ENCODE measurements at places on chromosomes 2 and 18.

GRCh38 chr18:57787068-57787685 lies 15.9 kb downstream of the ATP8B1 start:
- DNase-seq, result no peak

- no peak for DNase-seq
These were observed 35.6 kb upstream of the ACVR1 start for GRCh38 chr2:157911750-157912149.

DNA sequence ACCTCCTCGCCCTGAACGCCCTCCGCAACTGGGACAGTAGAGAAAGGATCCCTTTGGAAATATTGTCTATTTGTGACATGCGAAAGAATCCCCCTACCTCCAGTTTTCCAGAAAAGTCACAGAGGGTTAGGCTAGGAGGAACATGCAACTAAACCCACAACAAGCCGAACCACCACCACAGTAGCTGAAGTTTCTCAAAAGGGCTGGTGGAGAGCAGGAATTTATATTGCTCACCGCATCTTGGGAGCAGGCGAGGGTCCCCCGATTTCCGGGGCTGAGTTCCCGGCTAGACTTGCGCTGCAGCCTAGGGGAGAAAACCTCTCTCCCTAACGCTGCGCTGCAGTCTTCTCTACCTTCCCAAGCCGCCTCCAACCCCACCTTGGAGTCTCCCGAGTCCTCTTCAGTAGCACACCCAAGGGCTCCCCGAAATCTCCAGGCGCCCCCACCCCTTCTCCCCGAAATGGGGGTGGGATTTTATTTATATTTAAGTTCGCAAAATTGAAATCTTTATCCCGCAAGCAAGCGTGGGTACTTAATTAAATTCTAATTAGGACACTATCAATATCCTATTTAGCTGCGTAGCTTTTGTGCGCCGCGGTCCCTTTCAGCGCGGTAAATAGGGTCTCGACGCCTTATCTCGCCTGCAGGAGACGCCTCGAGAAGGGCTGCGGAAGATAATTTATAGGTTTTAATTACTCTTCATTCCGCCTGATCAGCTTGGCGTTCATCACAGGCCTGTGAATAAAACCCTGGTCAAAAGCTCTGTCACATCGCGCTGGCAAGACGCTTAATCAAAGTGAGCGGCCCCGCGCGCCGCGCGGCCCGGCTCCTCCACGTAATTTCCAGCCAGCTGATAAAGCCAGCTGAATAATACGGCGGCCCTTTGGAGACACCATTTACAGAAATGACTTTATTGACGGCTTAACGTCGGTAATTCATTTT lies 2.0 kb upstream of the EN1 start:
- DNase-seq, result no peak

- no peak for DNase-seq
These were observed 190.4 kb upstream of the STK17B start for GRCh38 chr2:196361606-196362326.

DNA sequence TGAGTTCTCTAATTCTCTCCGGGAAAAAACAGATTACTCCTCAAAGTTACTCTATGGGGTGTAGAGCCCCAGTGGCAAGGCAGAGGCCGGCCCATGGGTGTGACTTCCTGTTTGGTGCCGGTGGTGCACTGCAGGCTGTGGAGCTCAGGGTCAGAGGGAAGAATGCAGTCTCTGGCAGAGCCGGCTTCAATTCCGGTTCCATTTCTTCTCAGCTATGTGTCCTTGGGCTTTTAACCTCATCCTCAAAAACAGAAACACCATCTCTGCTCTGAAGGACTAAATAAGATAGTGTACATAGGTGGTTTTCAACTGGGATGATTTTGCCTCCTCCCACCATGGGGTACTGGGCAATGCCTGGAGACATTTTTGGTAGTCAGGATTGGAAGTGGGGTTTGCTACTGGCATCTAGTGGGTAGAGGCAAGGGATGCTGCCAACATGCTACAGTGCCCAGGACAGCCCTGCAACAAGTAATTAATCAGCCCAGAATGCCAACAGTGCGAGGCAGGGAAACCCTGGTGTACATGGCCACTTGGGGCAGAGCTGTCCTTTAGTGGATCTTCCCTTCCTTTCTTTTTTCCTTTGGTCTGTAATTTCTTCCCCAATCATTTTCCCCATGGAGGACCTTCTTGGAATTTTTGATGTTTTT lies 81.2 kb downstream of the INSIG2 start:
- peak; percentile 41 for DNase-seq

DNA sequence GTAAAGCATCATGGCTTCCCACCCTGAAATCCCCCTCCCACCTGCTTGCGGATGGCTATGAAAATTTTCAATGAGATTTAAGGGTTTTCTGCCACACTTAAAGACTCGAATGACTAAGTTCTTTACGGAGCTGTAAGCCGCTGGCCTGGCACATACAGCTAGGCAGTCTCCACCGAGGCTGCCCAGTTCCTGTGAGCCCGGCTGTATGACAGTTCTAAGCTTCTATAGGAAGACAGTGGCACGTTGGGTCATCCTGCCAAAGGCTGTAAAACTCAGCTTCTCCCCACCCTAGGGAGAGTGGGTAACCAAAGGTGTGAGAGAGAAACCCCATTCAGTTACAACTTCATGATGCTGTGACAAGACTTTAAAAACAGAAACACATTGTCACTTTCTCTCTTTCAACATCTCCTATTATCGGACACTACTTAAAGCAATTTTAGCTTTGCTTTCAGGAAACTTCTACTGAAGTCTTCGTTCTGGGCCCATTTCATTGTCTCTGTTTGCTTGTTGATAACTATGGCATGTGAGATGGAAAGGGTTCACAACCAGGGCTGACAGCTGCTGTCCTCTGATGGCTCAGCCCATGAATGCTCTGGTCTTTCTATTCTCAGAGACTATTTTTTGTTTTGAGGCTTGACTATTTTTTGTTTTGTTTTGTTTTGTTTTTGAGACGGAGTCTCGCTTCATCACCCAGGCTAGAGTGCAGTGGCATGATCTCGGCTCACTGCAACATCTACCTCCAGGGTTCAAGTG lies 7.1 kb downstream of the CASP8 start:
- DNase-seq, result no peak

DNA sequence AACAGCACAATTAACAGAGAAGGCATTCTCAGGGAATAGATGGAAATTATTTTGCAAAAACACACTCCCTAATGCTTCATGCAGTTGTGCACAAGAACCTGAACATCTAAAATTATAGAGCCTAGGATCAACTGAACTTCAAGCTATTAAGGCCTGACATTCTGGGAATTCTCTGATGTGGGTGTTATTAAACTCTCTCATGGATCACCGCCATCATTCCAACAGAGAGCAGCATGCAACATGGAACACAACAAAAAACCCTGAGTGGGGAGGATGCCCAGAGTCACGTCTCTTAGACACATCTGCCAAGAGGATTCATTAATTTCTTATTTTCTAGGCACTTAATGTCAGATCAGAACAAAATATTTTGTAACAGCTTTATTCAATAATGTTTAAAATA lies 543.8 kb downstream of the ERBB4 start:
- DNase-seq, result no peak

Data from activated CD4-positive, alpha-beta T cell treated with anti-CD3 and anti-CD28 coated beads, Interleukin-2, Interleukin-6, amounts not matched to agents 100 ng/mL and 50 ng/mL, durations not matched to agents 16 hours and 8 hours (primary cell).